ENCODE measurements at places on chromosomes 5 and 9.
A peak's percentile ranks its signal among the peaks of the same experiment; 100 is the strongest.

DNA sequence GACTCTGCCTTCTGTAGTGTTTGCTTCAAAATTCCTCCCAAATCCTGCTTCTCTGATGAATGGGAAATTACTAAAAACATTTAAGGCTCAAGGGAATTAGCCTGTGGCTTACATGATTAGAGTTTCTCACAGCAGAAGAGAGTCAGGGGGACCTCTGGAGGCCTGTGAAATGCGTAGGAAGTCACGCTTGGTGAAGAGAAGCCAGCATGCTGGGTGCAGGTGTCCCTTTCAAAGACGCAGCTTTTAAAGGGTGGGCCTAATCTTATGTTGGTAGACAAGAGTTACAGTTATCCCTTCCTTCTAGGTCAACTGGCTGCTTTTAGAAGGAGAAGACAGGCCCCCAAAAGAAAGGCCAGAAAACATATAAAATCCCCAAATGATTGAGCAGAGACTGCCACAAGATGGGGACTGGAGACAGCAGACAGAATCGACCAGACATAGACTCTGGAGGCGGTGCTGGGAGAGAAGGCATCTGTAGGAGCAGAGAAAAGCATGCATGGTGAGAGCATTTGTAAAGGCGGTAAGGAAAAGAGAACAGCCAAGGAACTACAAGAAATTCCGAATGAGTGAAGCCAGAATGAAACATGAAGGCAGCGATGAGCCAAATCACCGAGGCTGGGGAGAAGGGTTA lies 42.3 kb downstream of the B4GALT1 start:
- DNase-seq = no peak

- DNase-seq = no peak
Observed at GRCh38 chr5:173296737-173297676, 31.2 kb downstream of the STC2 start.

GRCh38 chr9:26527931-26528330 lies 364.7 kb downstream of the CAAP1 start:
- no peak for DNase-seq

- no peak for DNase-seq
Observed at GRCh38 chr9:22278426-22278825, 168.2 kb upstream of the DMRTA1 start.

GRCh38 chr5:67462147-67462546 lies 265.5 kb upstream of the CD180 start:
- DNase-seq = no peak

DNA sequence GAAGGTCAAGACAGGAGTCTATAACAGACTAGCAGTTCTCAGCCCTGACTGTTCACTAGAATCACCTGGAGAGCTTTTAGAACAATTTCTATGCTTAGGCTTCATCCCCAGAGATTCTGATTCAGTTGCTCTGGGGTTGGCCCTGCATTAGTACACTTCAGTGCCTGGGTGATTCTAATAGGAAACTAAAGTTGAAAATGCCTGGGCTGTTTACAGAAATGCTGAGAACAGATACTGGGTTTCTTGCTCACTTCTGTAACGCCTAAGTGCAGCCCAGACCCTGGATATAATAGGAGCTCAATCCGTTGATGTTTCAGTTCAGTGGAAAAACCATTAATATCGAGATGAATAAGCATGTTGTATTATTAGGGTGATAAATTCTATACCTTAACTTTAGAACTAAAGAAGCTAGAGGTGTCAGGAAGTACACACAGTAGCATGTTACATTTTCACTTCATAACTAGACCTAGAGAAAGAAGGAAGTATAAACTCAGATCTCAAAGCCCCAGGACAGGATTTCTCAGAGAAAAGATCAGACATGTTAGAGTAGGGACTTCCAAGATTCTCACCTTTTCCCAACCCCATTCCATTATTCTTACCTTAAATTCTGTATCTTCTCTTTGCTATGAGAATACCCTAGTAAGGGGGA lies 20.4 kb downstream of the HAVCR2 start:
- no peak for DNase-seq

DNA sequence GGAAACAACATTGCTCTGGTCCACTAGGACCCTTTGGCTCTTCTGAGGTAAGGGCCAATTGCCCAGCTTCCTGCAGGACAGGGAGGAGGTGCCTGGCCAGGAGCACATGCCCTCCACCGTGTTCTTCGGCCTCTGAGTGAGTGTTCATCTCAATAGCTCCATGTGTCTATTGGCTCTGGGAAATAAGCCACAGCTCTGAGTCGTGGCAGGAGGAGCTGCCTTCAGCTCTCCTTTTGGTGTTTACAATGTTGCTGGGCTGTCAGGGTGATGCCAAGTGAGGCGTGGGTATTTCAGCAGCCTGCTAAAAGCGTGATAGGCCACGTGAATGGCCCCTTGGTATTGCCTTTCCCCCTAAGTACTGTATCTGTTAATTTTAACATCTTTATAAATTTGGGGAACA lies 26.6 kb downstream of the GADD45G start:
- no peak for DNase-seq

DNA sequence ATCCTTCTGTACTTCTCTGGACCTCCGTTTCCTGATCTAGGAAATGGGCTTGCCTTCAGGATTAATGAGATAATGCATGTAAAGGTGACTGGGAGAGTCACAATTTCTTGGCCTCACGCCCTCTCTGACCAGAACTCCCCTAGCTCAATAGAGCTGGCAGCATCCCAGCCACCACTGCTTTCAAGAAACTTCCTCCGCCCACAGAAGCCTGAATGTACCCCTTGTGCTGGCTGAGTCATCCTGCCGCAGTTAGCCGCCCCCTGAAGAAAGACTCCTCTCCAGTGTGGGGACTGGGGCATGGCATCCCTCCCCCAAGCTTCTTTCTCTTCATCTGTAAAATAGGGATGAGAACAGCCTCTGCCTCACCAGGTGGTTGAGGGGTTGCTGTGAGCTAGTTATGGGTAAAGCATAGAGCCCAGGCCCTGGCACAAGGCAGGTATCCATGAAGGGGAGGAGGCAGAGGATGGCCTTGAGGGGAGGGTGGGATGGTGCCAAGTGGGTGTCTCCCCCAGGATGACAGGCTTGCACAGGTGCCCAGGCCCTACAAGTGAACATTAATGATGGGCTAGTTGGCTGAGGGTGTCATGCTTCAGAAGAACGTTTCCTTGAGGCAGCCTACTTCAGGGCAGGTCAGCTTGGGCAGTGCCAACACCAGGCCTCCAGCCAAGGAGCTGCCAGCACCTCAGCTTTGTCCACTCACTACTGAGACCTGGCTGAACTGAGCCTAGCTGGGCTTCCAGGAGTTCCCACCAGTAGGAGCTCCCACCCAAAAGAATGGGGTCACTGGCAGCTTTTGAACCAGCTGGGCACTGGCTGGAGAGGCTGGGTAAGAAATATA lies 3.4 kb downstream of the PDLIM4 start:
- peak; percentile 80 for DNase-seq

- DNase-seq = no peak
Observed at GRCh38 chr9:31908158-31908890, 476.1 kb upstream of the ACO1 start.

- DNase-seq = no peak
Observed at GRCh38 chr5:132473668-132474067, 16.9 kb downstream of the IRF1 start.

- no peak for DNase-seq
Observed at GRCh38 chr9:131302244-131303075, 12.9 kb downstream of the PLPP7 start.

DNA sequence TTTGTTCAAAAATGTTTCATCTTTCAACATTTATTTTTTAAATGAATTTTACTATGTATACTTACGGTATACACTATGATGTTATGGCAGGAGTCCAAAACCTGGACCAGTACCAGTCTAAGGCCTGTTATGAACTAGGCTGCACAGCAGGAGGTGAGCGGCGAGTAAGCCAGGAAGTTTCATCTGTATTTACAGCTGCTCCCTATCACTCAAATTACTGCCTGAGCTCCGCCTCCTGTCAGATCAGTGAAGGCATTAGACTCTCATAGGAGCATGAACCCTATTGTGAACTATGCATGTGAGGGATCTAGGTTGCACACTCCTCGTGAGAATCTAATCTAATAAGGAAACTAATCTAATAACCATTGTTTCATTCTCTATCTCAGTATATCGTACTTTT lies 715.5 kb upstream of the PTPRD start:
- DNase-seq = no peak

GRCh38 chr5:96703384-96703920 lies 41.3 kb downstream of the CAST start:
- no peak for DNase-seq

DNA sequence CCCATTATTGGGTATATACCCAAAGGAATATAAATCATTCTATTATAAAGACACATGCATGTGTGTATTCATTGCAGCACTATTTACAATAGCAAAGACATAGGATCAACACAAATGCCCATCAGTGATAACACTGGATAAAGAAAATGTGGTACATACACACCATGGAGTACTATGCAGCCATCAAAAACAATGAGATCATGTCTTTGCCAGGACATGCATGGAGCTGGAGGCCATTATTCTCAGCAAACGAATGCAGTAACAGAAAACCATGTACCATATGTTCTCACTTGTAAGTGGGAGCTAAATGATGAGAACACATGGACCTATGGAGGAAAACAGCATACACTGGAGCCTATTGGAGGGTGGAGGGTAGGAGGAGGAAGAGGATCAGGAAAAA lies 402.4 kb downstream of the CSNK1G3 start:
- no peak for DNase-seq

DNA sequence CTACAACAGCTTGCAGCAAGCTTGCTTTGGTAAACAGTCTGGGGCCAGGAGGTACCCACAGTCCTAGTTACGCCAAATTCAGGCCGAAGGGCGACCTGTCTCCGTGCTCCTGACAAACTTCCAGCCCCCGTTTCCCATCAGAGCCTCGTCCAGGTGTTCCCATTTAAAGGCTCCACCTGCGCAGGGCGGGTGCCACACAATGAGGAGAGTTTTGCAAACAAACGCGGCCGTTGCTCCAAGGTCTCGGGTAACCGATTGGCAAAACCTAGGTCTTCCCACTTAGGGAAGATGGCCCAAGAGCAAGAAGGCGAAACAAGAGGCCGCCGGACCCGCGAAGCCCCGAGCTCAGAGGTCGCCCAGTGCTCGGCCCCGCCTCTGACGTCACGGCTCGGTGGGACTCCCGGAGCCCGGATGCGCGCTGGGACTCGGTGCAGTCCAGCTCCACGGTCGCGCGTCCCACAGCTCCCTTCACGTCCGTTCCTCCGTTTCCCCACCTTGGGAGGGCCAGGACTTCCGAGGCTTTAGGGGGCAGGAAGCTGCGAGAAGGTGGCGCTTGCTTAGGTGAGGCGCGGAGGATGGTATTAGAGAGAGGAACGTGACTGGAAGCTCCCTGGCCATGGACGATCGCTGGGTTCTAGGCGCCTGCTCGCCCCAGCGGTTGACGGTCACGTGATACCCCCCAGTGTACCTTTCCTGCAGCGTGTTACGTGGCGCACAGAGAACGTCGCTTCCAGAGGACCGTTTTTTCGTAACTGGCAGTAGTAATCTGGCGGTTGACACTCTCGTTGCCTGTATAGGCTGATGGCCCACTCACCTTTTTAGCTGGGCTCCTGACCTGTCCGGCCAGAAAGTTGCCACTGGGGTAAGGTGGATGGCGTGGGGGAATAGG lies 41.8 kb upstream of the KDM4C start:
- DNase-seq = peak; percentile 74

DNA sequence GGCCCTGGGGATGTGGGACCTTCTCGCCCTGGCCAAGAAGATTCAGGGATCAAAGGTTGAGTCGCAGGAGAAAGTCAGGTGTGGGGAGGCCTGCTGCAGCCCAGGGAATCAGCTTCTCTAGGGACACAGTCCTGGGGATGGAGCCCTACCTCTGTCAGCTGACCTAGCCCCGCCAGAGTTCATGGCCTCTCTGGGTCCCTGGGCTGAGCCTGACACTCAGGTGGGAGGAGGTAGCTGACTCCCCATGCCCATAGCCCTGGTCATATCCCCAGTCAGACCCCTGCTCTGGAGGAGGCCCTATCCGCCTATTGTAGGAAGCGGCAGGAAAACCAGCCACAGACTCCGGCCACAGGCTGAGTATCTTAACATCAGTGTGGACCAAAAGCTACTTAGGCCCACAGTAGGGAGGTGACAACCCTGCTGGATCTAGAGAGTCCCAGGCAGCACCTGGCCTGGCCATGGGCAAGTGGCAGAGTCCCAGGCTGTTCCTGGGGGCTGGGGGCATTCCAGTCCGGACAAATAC lies 15.0 kb upstream of the MRNIP start:
- no peak for DNase-seq

DNA sequence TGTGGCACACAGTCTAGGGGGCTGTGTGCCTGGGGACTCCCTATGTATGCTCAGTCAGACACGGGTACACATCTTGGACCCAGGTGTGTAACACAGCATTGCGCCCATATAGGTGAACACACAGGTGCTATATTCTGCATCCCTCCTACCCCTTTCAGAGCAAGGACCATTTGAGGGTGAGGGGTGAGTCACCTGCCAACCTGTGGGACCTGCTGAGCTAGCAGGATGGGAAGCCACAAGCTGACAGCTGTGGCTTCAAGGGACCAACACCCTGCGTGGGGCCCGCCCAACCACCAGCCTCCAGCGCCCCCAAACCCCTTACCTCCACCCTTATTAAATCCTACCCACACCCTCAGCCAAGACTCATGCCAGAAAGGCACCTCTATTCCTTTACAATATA lies 14.6 kb upstream of the AQP7 start:
- DNase-seq = no peak

GRCh38 chr9:90502134-90502533 lies 140.5 kb downstream of the DIRAS2 start:
- no peak for DNase-seq

GRCh38 chr5:95959051-95959887 lies 2.4 kb downstream of the ELL2 start:
- DNase-seq = no peak

GRCh38 chr9:85430659-85431338 lies 311.0 kb downstream of the AGTPBP1 start:
- DNase-seq = no peak

DNA sequence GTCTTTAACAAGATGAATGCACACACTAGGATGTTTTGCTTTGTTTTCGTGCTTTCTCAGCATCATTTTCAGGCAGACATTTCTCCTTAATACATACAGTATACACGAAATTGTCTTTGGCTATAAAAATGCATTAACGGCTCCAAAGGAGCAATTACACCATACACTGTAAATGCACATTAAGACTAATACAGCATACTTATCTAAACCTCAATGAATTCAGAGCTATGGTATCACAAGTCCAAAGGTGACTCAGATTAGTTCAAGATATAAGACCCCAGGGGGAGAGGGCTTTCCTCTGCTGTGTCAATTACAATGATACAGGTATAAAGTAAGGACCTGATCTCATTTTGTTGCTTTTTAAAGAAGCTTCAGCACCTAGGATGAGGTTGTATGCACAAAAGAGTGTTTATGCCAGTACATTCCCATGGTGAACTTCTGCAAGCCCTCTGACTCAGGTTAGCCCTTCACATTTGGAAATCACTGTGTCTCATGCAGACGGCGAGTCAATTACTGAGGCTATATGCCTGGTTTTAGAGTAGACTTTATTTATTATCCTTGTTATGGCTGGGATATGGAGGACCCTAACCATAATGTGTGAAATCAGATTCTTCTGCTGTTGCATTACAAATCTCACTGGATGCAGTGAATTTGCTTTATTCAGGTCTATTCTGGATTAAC lies 233.3 kb downstream of the ZNF608 start:
- DNase-seq = no peak

- no peak for DNase-seq
Observed at GRCh38 chr9:89010056-89010455, 18.8 kb downstream of the S1PR3 start.

GRCh38 chr5:135589152-135589551 lies 10.4 kb upstream of the CXCL14 start:
- no peak for DNase-seq

Data from hematopoietic multipotent progenitor cell treated with erythropoietin and hydrocortisone succinate and interleukin-3 and kit ligand, for 8 days (in vitro differentiated cells).